Activated CD4-positive, alpha-beta T cell treated with anti-CD3 and anti-CD28 coated beads for 48 hours (primary cell): ENCODE measurements at places on chromosomes 12 and 14.

DNA sequence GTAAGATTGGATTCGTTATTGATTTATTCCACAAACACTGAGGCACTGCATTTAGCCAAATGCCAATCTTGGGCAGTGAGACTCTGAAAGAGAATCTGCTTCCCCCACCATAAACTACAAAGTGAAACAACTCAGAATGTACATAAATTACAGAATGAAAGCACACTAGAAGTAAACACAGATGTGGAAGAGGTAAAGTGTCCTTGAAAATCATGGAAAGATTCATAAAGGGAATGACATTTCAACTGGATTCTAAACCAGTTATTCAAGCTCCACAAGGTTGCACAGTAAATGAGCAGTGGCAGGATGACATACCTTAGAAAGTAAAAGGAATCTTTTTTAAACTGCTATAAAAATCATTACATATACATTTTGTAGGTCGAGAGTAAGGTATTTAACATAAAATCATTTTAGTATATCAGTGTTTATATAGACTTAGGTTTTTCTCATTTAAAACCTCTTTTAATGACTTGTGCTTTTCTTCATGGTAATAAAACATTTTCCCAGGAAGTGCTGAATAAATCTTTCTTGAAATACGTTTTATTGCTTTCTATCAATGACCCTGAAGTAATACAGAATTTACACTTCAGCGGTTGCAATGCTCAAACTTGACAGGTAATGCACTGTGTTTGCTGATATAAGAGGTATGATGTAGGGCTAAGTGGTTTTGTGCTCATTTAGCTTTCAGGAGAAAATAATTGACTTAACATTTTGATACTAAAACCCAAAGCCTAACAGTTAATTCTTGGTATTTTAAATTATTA, 270.6 kb downstream of the NAV3 start:
- DNase-seq = no peak

DNA sequence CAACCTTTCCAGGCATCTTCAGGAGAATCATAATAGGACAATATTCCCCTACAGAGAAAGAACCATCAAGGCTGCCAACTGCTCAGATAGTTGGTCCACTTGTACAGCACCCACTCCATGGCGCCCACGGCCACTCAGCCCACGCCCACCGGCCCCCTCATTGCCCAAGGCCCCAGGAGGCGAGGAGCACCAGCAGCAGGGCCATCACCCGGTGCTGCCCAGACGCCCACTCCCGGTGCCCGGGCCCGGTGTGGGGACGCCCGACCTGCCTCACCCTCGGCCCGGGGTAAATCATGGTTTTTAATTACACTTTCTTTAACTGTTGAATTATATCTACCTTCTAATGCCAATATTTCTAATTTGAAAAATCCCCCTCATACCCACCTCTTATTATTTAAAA, 41.3 kb upstream of the ANO6 start:
- no peak for DNase-seq

DNA sequence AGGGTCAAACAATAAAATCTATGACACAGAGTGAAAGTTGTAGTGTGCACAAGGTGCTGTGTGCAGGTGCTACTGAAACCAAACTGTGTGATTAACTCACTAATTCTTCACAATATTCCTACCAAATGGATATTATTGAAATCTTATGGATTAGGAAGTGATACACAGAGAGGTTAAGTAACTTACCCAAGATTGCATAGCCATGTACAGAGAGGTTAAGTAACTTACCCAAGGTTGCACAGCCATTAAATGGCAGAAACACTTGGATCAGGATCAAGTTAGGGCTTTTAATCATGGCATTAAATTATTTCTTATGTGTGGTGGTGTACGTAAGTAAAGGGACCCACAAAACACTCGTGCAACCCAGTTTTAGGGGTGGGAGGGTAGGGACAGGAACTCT, 771.4 kb downstream of the AACS start:
- DNase-seq = no peak

DNA sequence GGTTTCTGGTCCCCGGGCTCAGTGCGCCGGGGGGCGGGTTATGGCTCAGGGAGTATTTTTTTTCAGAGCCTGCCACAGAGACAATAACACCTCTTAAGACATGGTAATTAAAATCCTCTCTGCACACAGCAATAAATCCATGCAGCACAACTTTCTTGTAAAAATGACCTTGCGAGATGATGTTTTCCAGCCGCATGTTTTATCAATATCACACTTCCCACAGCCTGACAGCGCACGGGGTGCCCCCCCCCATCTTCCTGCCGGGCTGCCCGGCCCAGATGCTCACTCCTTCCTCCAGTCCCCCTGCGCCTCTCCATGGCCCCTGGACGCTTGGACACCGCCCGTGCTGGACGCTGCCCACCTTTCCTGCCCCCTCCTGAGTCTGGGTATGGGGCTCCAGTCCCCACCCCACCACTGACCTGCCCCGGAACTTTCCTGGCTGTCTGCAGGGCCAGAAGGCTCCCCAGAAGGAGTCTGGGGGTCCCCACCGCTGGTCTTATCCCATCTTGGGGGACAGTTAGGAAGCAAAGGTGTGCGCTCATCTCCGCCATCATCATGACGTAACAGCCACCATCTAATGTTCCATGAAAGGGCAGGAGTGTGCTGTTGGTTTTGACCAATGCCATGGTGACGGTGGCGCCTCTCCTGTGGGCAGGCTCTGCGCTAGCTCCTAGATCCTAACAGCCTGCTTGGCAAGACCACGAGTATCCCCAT, 182.9 kb downstream of the KIF26A start:
- DNase-seq = no peak

DNA sequence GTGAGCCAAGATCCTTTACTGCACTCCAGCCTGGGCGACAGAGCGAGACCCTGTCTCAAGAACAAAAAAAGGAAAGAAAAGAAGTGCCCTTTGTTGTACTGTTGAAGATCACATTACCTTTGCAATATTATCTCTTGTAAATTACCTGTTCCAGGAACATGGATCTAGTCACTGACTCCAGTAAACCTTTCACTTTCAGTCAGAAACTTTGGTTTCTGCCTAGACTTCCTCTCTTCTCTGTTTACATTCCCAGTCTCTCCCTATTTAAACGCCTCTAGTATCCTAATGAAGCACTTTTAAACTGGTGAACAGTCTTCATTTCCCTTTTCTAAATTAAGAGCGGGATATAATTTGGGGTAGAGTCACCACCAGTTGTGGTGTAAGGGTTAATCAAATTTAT, 12.8 kb downstream of the CHPT1 start:
- no peak for DNase-seq

DNA sequence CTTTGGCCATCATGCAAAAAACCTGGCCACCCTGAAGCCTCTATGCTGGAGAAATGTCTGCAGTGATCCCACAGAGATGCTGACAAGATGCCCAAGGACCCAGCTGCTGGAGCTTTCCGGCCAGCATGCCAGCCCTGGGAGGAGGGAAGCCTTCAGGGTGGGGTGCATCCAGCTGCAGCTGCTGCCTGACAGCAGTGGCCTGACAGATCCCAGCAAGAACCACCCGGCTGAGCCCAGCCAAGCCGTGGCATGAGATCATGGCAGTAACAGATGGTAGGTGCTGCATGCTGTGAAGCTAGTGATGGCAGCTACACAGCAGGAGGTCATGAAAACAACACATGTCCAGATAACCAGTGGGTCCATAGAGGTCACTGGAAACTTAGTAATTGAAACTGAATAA, 13.8 kb downstream of the CLBA1 start:
- no peak for DNase-seq

GRCh38 chr14:61323970-61324369, 2.6 kb downstream of the PRKCH start:
- no peak for DNase-seq

- DNase-seq = peak; percentile 57
Observed at GRCh38 chr14:102510616-102511520, 1.3 kb upstream of the ANKRD9 start.

GRCh38 chr14:33350366-33350990, 411.8 kb downstream of the NPAS3 start:
- no peak for DNase-seq

- DNase-seq = no peak
Observed at GRCh38 chr12:42236017-42236416, 2.0 kb downstream of the YAF2 start.

- no peak for DNase-seq
Observed at GRCh38 chr12:27682534-27682933, 13.7 kb upstream of the REP15 start.

GRCh38 chr14:69505338-69506240, 21.1 kb downstream of the PLEKHD1 start:
- DNase-seq = no peak

- DNase-seq = no peak
Observed at GRCh38 chr14:101715210-101716076, 46.1 kb upstream of the PPP2R5C start.

DNA sequence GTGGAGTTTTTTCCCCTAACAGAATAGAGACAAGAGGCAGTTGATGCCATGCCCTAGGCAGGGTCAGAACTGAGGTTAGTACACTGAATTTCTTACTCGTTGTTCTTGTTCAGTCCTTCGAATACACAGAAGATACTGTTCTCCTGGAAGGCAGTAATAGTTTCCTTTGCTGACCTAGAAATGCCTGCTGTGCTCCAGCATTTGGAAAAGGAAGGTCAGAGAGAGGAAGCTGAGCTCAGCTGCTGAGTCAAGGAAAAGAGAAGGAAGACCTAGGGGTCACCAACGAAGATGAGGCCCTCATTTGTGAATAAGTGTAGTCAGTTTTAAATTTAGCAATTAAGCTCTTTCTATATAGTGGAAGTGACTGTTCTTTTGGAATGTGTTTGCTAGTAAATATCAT, 100.1 kb downstream of the CRADD start:
- no peak for DNase-seq

DNA sequence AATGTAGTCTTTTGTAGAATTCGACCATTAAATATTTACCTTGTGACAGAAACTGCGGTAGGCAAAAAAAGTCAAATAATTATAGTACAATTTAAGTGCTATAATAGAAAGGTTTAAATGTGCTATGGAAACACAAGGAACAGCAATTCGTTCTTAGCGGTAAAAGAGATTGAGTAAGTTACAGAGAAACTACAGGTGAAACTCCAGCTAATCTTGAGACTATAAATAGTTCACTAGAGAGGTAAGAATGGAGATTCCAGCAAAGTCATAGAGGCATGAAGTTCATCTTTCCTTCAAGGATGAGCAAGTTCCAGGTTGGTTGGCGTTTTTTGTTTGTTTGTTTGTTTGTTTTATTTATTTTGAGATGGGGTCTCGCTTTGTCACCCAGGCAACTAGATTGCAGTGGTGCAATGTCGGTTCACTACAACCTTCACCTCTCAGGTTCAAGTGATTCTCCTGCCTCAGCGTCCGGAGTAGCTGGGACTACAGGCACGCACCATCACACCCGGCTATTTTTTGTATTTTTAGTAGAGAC, 878 bp upstream of the R3HDM2 start:
- DNase-seq = no peak
